ENCODE measurements at places on chromosomes 5 and 9.

- no peak for DNase-seq
Observed at GRCh38 chr5:137607771-137608170, 108.6 kb upstream of the SPOCK1 start.

DNA sequence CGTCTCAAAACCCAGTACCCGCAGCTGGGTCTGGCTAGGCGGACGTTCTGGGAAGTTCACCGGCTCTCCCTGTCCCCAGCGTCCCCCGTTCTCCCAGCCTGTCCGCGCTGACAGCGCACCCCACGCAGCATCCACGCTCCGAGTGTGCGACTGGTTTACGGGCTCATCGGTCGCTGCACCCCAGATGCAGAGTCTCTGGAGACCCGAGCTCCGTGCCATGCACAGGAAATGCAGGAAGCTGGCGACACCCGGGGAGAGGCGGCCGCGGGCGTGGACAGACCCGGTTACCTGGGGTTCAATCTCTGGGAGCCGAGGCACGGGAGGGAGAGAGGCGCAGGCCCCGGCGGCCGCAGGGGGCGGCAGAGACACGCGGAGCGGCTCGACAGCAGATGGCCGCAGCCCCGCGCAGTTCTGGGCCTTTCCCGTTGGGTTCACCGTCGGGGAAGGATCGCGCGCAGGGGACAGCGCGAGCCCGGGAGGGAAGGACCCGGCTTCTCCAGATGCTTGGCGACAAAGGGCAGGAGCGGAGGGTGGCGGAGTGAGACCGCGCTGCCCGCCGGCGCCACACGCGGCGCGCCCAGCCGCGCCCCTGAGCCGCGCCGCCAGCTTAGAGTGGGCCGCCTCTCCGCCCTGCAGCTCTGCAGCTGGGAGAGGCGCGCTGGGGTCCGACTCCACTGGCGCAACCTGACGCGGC is 558 bp downstream of the SHROOM1 start:
- no peak for DNase-seq

DNA sequence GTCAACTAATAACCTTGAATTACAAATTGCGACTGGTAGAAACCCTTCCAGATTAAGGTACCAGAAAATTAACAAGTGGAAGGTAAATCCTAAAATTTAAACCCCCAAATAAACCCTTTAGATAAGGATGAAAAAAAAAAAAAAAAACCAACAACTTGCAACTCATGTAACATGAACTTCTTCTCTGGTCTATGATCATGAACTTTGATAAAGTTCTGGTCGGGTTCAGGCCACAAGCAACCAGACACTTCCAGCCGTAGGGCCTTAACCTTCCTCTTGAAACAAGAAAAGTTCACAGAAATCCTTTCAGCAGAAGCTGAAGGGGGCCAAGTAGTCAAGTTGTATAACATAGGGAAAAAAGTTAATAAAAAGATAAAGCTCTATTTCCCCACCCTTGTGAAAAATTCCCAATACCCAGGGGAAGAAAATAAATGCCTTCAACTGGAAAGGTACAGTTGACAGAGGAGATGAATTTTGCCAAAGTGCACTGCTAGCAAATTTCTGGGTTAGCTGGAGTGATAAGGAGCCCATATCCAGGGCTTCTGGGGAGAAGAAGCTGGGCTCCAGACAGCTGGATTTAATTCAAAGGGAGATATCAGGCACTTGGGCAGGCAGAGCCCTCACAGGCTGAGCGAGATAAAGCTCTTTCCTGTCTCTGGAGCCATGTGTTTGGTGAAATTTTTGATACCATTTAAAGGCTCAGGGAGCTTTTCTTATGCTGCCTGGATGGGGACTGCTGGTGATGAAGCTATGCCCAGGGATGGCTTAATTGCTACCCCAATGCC is 234.2 kb upstream of the PANK3 start:
- no peak for DNase-seq

GRCh38 chr5:64654561-64654938 is 35.8 kb upstream of the SHISAL2B start:
- DNase-seq, result no peak

- no peak for DNase-seq
Observed at GRCh38 chr9:92615790-92616189, 54.1 kb downstream of the IPPK start.

Measured in activated CD8-positive, alpha-beta memory T cell treated with anti-CD3 and anti-CD28 coated beads for 1 hour (primary cell).